RPMI7951 (cell line): ENCODE measurements at places on chromosomes 3 and 15.

DNA sequence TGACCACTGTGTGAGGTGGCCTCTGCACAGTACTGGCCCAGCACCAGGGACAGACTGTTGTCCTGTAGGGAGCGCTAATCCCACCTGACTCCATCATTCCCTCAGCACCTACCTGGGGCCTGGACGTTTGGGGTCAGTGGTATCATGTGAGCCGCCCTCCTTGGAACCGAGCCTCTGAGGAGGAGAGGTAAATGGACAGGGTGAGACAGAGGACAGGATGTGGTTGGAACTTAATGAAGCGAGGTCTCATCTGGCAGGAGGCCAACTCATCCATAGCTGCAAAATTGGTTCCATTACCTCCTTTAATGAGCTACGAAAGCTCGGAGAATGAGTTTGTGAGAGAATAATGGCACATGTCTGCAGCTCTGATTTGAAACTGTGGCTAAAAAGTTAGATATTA, 13.9 kb downstream of the MAPKAPK3 start:
- peak; percentile 79 for DNase-seq

DNA sequence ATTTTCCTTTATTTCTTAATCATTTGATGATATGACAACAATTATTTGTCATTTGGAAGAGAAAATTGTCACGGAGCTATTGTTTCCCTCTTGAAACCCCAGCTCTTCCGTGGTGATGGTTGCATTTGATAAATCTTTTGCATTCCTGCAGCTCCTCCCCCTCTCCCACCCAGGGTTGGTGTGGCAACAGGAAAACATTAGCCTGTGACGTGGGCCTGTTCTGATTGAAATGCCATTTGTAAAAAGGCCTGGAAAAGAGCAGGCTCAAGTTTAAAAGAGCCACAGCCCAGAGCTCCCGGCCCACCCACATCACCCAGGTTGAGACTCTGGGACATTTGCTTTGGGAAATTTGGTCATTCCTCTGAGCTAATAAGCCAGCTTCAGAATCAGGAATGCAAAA, 282.5 kb downstream of the RPLP1 start:
- DNase-seq: peak; percentile 49

DNA sequence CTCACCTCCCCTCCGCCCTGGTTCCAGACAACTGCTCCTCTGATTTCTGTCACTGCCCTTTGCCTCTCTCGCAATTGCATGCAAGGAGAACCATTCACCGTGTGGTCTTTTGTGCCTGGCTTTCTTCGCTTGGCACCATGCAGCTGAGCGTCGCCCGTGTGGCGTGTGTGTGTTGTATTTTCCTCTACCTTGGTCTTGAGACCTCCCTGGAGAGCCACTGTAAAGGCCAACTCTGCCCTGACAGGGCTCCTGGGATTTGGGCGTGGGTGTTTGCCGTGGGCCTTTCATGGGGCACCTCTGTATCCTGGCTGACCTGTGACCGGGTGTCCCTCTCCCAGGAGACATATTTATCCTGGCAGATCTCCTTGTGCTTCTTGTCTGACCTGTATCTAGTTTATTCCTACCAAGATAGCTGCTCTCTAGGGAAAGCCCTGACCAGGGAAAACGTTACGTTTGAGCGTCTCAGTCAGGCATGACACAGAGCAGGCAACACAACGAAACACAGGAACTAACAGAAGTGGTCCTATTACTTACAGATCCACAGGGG, 2.0 kb upstream of the PIGZ start:
- DNase-seq: no peak

DNA sequence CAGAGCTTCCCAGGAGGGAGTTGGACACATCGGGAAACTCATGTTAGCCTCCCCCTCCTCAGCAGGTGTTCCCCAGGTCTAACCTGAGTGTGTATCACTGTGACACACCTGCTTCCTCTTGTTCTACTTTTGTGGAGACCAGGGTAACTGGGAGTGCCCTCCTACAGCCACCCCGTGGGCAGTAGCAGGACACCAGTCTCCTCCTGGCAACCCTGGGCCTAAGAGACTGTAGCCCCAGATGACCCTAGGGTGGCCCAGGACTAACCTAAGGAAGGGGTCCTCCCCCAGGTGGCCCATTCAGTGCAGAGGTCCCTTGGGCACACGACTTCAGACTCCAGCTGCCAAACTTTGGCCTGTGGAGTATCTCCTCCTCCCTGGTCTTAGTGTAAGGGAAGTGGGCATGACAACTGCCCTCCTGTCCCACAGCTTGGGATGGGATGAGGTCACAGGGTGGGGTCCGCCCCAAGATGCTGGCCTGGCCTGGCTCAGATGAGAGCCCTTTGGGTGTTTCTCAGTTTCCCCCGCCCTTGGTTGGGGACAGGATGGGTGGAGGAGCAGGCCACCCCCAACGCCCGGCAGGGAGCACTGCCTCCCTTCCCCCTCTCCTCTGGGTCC, 4.8 kb downstream of the CSK start:
- DNase-seq: no peak

DNA sequence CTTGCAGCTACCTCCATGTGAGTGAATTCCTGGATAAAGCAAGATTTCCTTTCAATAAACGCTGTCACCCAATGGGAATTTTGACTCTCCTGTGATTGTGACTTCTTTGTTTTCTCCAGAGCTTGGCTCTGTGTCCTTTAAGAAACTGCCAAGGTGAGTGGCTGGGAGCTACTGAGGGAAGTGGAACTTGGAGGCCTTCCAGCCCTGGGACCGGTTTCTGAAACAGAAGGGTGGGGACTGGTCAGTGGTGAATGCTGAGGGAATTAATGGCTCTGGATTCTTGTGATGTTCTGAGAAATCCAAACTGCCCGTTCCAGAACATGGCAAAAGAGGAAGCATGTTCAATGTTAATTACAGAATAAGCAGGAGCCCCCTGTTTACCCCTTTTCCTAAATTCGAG, 41.1 kb upstream of the MYZAP start:
- DNase-seq: no peak

DNA sequence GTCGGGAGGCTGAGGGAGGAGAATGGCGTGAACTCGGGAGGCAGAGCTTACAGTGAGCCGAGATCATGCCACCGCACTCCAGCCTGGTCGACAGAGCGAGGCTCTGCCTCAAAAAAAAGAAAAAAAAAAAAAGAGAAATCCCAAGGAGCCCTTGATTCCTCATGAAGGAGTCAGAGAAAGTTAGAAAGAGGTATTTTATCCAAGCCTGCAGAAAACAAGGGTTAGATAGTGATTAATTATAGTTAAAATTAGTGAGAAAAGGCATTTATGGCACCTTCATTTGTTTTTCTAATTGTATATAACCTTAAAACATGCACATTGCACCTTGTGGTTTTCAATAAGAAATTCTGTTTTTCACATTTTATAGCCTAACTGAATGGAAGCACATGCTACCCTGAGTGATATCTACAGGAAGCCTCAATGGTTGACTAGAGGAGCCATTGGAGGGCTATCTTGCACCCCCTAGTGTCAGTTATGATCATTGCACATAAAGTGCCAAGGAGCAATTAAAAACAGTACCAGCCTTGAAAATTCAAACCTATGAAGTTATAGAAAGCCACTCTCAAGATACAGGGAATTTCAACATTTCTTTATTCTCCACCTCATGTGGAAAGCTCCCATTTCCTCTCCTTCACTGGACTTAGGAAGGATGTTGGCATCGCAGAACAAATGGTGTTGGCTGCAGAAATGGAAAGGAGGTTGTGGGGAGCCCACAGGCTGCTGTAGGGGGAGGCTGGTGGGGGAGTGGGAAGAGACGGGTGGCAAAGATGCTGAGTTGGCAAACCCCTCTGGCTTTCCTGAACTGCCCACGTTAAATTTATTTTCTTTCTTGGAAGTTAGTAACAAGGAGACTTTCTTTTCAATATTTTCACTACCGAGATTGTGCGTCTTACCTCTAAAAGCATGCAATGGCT, 48.5 kb downstream of the ITGA11 start:
- DNase-seq: peak; percentile 70

DNA sequence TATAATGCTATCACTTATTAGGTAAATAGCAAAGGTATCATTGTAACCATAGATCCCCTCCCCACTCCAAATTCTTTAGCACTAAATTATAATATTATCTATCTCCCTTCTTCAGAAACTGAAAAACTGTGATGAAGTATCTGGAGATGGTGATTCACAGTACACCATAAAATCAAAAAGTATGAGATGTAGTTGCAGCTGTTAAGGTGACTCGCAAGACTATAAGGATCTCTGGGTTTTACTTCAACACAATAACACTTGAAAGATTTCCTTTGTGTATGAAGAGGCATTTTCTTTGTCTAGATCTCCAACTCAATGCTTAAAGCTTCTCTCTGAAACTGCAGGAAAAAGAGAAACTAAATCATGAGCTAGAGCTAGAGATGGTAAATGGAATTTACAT, 46.9 kb downstream of the IFT57 start:
- DNase-seq: no peak

GRCh38 chr15:67738056-67738455, 87.3 kb upstream of the SKOR1 start:
- DNase-seq: no peak

GRCh38 chr3:129305592-129306091, 27.0 kb downstream of the HMCES start:
- no peak for DNase-seq

DNA sequence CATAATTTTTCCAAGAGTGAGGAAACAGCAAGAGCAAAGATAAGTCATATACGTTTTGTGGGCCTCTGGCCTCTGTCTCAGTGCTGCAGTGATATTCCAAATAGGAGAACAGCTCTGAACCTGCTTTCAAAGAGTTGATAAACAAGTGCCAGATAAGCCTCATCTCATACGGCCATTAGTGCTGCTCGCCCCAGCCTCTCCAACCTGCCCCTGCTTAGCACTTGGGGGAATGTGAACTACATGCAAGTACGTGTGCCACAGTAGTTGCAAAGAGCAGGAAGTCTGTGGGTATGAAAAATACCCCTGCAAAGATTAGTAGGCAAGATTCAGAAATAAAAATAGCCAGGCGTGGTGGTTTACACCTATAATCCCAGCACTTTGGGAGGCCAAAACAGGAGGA, 14.0 kb downstream of the DAPK2 start:
- no peak for DNase-seq

- DNase-seq: no peak
Observed at GRCh38 chr3:172702256-172702655, 8.6 kb downstream of the NCEH1 start.

GRCh38 chr3:130916507-130917167, 22.8 kb downstream of the ATP2C1 start:
- no peak for DNase-seq

DNA sequence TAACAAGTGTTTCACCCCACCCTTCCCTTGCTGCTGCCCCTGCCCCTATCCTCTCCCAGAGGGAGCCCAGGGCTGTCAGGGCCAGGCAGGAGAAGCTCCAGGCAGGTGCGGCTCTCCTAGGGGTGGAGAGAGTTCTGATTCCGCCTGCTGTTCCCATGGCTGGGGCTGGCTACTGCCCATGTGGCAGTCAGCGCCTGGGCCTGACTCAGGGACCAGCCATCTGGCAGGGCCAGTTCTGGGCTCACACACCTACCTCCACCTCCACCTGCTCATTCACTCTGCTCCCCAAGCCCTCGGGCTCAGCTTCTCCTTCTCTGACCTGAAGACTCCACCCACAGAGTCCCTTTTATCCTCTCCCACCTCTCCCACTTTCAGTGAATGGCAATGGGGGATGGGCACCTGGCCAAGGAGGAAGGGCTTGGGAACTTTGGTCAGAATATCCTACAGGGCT, 23.4 kb downstream of the AMOTL2 start:
- DNase-seq: no peak

DNA sequence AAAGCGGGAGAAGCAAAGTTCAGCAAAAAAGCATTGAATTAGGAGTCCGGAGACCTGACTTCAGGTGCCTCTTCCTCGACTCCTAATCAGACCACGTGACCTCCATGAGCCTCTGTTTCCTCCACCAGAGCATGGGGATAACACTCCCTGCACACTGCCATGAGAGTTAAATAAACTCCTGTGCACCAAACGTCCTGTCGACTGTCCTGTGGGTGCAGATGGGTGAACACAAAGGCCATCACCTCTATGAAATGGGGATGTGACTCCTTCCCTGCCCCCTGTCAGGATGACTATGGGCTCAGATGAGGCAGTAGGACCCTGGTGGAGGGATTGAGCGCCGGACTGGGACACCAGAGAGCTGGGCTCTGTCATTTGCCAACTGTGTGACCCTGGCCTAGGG, 13.5 kb upstream of the TSPAN3 start:
- DNase-seq: no peak

- no peak for DNase-seq
Observed at GRCh38 chr3:14923476-14923875, 23.9 kb upstream of the NR2C2 start.

- no peak for DNase-seq
Observed at GRCh38 chr3:119530456-119530855, 29.0 kb downstream of the CD80 start.
